SK-N-SH (cell line): ENCODE measurements at places on chromosomes 4 and X. TPM values are rescaled to one million over a fixed set of nuclear protein-coding genes. Genes with fewer than 3 reads are reported as not detected.
A peak's percentile ranks its signal among the peaks of the same experiment; 100 is the strongest.

Gene UCP1
- polyA plus RNA-seq = not detected in 2 replicates

Gene COX7B2
- not detected in 2 replicates for polyA plus RNA-seq

Gene TGIF2LX
- polyA plus RNA-seq = 5.5 and 7.4 TPM in 2 replicates

Gene CFAP99
- polyA plus RNA-seq = 0.13 and 0.55 TPM in 2 replicates

Gene FRG2
- polyA plus RNA-seq = not detected in 2 replicates

Gene SEC31A
- 147 and 191 TPM in 2 replicates for polyA plus RNA-seq

Gene DLG3
- polyA plus RNA-seq = 11.7 TPM in 2 replicates

Gene SNX12
- polyA plus RNA-seq = 39.8 and 51.5 TPM in 2 replicates

Gene ERAS
- 0.03 and 0.06 TPM in 2 replicates for polyA plus RNA-seq

- no peak for DNase-seq
Observed at GRCh38 chr4:113586072-113586471, 175.5 kb downstream of the CAMK2D start.

GRCh38 chr4:133355633-133356032 is 206.5 kb downstream of the PCDH10 start:
- DNase-seq = no peak

DNA sequence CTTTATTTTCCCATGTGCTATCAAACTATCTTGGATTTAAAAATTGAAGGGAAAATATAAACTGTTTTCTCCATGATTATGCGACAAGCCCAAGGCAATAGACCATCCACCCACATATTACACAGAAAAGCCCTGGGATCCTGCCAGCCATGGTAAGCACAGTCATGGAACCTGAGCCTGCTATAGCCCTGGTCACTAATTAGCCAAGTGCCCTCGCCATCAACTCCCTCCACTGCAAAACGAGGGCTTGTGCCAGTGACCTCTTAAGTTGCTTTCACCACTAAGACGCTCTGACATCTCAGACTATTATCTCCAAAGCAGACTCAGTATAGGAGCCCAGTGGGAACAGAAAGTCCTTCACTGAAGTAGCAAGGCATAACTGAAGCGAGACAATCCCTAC is 69.2 kb downstream of the NLGN4X start:
- no peak for DNase-seq

GRCh38 chr4:92012899-92013867 is 290.6 kb upstream of the GRID2 start:
- DNase-seq = no peak

DNA sequence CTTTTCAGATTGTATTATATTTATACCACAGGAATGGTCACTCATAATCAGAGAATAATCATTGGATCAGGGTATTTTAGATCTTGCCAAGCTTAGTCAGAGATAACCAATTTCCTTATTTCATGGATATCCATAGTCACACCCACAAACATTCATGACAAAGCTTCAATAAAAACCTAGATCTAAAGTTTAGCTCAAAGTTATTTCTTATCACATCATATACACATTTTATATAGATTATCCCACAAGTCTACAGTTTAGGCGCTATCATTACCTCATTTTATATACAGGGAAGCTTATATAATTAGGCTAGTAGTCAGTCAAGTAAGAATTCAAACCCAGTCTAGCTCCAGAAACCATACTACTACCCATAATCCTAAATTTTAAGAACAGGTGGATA is 82.3 kb downstream of the SLC10A7 start:
- DNase-seq = no peak

GRCh38 chrX:44042751-44043150 is 69.6 kb upstream of the NDP start:
- no peak for DNase-seq

GRCh38 chrX:40199704-40200103 is 101.9 kb upstream of the BCOR start:
- no peak for DNase-seq

GRCh38 chrX:2536974-2537373 is 36.2 kb upstream of the DHRSX start:
- no peak for DNase-seq

DNA sequence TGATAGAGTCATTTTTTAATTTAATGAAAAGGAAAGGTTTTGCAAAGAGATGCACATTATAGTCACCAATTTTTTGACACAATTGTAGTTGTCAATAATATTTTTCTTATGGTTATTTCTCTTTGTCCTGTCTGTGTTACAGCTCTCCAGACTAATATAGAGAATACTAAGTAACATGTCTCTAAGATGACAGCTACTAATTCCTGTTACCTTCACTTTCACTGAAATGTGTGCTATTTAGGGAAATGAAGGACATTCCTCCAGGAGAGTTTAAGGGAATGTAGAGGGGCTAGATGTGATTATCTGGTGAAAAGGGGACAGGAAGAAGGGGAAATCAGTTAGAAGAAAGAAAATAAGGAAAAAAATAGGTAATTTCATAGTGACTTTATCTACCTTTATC is 1.4 kb downstream of the KLHL5 start:
- DNase-seq = no peak

DNA sequence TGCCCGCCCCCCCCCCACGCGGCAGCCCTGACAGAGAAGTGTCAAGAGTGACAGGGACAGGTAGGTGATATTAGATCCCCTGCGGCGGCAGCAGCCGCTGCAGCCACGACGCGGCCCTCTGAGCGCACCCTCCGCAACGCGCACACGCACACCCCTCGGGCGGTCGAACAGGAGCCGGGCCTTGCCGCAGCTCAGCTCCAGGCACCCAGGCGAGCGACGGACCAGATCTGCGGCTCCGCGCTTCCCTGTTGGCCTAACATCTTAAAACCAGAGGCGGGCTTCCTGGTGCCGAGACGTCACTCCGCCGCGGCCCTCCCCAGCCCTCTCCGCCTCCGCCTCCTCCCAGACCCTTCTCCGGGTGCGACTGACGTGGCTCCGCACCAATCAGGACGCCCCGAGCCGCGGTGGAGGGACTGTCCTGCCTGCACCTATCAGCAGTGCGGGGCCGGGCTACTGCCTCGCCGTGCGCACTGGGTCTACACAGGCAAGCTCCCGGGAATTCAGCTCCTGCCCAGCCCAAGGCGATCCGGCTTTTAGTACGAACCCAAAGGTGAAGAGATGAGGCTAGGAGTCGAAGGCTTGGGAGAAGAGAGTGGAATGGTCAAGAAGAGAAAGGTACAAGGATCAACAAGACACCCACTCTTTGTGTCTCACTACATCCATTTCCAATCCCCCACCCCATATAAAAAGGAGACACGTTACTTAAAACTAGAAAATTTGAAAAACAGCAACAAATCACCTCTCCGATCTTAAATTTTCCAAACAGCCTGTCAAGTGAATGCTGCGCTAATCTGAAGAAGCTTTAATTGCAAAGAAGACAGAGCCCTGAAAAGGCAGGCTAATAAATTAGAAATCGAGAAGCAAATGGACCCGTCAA is at the start of gene PITX2:
Gene PITX2 (minus strand): TSS at position 237 of the 877 bp plus-strand sequence. CDS start 617 bp downstream, outside the sequence.
- peak; percentile 89 for DNase-seq

DNA sequence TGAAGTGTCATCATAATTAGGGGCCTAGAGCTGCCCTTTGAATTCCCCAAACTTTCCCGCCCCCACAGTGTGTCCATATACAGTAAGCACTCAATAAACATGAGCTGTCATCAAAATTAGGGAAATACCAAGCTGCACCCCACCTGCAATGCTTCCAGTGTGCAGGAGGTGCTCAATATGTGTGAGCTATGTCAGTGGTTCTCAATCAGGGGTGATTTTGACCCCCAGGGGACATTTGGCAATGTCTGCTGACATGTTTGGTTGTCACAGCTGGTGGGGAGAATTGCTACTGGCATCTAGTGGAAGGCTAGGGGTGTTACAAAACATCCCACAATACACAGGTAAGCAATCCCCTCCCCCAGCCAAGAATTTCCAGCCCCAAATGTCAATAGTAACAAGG is 748 bp downstream of the CFP start:
- no peak for DNase-seq

DNA sequence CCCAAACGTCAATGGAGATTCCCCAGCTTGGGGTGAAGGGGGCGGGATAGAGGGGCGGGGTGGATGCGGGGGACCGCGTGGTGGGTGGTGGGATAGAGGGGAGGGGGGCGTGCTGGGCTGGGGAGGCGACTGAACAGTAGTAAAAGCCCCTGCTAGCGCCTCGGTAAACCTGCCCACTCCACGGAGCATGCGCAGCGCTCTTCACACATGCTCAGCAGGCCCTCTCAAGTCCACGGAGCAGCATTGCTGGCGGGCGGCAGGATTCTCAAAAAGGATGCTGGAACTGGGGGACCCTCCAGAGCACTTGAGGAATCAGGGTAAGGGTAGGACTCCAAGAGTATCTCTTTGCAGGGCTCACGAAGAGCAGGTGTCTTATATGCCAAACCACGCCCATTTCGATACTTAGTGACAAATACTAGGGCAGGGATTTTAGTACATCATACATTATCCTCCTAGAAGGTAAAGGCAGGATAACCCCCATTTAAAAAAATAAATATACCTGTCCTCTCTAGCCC is 378 bp upstream of the RPS6KA6 start:
- peak; percentile 82 for DNase-seq

GRCh38 chrX:14591976-14592375 is 62.6 kb downstream of the GLRA2 start:
- no peak for DNase-seq

GRCh38 chrX:138020941-138021340 is 455.0 kb downstream of the ZIC3 start:
- no peak for DNase-seq

- no peak for DNase-seq
Observed at GRCh38 chrX:87397103-87397886, 120.3 kb upstream of the KLHL4 start.

- no peak for DNase-seq
Observed at GRCh38 chr4:149836546-149836945, 20.9 kb upstream of the IQCM start.

GRCh38 chr4:109155682-109156283 is 146.7 kb downstream of the COL25A1 start:
- DNase-seq = no peak

DNA sequence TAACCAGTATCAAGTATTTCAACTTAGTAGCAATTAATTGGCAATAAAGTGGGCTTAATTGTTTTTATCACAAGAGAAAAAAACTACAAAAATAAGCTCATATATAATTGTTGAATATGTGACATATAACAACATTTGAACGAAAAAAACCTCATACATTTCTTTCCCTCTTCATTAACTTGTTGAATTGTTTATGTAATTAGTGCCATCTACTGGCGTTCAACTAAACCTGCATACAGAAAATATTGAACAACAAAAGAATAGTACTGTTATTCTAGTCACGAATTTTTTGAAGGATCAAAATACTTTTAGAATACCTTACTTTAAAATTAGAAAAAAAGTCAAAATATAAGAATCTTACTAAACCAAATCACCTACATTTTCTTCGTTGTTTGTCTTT is 586.5 kb upstream of the FTHL17 start:
- DNase-seq = peak; percentile 6

DNA sequence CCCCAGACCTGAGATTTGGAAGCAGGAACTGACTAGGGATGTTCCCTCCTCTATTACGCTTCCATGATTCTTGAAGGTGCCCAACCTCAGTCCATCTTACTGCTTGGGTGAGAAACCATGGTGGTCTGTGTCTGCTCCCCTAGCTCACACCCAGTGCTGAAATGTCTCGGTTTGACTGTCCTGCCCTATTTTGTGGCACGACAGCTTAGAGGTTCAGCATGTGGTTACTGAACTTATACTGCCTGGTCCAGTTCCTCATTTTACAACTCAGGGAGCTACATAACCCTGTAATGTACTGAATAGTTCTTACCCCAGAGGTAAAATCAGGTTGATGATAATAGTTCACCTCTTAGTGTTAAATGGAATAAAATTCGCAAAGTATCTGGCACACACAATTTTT is 203.1 kb downstream of the RBM46 start:
- no peak for DNase-seq

DNA sequence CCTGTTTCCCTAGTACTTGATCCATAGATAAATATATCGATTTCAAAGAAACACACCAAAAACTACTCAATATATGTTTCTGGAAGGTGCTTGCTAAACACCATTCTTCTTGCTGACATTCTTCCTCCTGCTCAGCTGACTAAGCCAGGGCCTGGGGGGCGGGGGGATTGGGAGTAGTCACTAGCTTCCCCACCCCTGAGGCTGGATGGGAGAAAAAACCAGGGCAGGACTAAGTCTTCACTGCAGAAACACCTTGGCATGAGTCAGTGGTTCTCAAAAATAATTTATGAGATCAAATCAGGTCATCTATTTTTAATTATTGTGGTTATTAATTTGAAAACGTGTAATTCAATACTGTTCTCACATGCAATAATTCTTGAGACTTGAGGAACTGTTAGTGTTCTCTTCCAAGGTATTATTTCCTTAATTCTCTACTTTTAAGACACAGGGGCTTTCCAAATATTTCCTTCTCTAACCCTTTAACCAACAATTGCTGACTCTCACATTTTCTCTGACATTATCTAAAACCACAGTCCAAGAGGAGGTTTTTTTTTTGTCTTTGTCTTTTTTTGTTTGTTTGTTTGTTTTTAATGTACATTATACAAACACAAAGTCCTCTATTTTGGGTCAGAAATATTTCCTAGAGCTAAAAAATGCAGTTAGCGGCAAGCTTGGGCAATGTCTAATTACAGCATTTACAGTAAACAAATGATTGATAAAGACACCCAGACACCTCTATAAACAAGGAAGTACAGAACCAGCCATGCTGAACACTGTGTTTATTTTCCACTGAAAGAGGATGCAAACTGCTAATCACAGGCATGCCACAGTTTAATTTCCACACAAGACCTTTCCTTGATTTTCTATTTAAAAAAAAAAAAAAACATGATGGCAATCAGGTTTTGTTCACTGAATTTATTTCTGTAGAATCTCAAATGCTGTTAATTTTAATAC is 120.3 kb upstream of the USP9X start:
- no peak for DNase-seq

DNA sequence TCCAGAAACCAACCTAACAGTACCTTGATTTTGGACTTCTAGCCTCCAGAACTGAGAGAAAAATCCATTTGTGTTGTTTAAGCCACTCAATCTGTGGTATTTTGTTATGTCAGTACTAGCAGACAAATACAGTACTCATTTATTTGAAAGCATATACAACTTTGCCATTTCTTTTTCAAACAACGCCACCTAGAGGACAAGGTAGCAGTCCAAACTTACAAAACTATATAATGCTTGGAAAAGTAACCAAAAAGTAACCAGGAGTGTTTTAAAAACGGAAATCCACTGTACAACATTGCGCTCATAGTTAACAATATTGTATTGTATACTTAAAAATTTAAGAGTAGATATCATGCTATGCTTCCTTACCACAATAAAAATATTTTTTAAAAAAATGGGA is 37.0 kb upstream of the FGF13 start:
- no peak for DNase-seq

- no peak for DNase-seq
Observed at GRCh38 chr4:12689457-12689856, 794.7 kb downstream of the RAB28 start.

DNA sequence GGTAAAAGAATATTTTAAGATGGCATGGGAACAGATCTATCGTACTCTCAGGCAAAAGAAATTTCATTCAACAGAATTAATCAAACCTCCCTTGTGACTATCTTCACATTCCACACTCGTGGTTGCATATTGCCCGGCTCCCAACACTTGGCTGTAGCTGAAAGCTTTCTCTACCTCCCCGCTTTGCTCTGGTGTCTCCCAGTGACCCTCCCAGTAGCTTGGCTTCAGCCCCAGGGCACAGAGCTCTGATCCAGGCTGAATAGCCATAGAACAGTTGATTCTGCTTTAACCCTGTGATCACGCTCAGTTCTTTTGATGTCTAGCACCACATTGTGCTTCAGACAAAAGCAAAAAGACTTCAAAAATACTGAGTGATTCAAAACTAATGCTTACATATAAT is 24.6 kb downstream of the SLC7A11 start:
- no peak for DNase-seq

GRCh38 chrX:34849371-34849770 is 93.2 kb upstream of the FAM47B start:
- DNase-seq = no peak
